ENCODE measurements at places on chromosomes 5 and 9. TPM values are rescaled to one million over a fixed set of nuclear protein-coding genes. Genes with fewer than 3 reads are reported as not detected.

The IFNA13 gene
- not detected for total RNA-seq

GRCh38 chr5:52065182-52065581 lies 681.9 kb downstream of the ISL1 start:
- no peak for DNase-seq

The C9orf152 gene
- total RNA-seq: 0.49 TPM

DNA sequence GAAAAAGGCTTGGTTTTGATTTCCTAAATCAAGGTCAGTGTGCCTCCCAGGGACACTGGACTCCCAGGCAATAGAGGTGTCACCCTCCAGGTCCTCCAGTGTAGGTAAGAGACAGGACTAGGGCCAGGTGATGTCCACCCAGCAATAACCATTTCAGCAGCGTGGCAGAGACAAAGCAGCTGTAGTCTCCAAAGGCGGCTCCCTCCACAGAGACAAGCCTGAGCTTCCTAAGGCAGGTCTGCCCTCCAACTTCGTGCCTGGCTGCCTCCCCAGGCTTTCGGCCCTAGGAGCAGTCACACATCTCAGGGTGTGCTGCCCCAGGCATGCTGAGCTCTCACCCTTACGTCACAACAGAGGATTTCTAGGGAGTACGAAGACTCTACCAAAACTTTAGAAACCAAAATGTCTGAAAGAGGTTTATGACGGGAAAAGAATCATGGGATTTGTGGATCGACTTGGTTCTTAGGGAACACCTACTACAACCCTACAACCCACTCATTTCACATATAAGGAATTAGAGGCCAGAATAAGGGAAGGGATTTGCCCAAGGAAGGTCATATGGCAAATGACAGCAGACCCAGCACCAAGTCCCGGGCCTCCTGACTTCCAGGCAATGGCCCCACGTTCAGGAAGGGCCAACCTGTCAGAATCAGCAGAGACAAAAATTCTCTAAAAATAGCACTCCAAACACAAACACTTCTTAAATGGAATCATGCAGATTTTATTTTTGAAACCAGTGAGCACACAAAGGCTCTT lies 105.5 kb downstream of the KLHL3 start:
- no peak for DNase-seq

DNA sequence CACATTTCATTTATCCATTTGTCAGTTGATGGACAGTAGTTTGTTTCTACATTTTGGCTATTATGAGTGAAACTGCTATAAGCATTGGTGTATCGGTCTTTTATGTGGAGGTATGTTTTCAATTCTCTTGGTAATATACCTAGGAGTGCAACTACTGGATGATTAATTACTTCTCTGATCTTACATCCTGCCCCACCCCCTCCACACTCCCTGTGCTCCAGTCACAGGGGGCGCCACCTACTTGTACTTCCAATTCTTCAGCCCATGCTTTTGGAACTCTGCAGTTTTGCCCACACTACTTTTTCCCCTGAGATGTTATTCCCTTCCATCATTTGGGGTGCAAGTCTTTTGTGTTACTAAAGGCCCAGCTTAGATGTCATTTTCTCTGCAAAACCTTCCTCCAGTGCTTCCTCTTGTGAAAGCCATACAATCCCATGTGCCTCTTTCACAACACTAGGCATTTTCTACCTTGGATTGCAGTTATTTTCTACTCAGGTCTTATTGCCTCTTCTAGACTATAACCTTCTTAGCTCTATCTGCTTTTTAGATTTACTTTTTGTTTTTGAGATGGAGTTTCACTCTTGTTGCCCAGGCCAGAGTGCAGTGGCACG lies 42.1 kb downstream of the SEC61B start:
- DNase-seq: no peak

DNA sequence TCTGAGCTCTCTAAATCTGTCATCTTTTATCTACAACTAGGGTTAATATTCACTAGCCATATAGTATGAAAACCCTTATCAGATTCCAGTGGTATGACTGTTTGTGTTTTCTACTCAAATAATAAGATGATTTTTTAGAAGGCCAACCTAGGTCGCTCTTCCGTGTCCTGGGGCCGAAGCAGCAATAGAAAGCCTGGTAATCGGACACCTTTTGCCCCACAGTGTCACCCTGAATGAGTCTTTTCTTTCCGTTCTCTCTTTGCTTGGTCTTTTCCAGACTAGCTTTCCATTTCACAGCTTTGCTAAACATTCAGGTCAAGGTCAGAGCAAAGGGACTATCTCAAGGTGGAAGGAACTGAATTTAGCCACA lies 243.3 kb upstream of the ANKRD55 start:
- DNase-seq: peak; percentile 37

The OGN gene
- 11.5 TPM for total RNA-seq

The SLC34A3 gene
- total RNA-seq: not detected

DNA sequence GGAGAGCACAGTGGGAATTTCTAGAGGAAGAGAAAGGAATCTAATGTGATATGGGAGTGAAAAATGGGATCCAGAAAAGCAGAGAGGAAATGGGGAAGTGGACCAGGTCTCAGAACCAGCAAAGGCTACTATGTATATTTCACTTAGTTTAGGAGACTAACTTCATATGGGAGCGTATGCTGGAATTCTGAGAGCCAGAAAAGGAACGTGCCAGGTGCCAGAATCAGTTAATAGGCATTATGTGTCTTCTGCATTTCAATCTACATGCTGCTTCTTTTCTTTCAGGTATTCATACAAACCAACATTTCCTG lies 28.5 kb upstream of the IFNA14 start:
- no peak for DNase-seq

The SYNPO gene
- total RNA-seq: 16.7 TPM

- no peak for DNase-seq
Observed at GRCh38 chr5:150163547-150164059, 3.0 kb upstream of the CDX1 start.

DNA sequence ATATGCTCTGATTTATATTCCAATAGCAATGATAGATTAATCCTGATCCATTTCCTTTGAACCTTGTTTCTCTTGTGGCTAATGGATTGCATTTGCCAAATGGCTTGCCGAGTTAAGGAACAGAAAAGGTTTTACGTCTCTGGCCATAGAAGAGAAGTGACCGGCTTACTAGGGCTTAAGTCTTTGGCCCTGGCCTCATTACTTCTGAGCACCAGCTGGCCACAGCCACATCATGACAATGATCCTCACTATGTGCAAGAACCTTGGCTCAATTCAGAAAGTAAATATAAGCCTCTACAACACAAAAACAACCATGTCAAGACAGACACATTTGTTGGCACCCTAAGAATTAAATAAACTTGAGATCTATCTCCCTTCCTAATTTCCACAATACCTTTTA lies 46.1 kb downstream of the ZNF608 start:
- no peak for DNase-seq

DNA sequence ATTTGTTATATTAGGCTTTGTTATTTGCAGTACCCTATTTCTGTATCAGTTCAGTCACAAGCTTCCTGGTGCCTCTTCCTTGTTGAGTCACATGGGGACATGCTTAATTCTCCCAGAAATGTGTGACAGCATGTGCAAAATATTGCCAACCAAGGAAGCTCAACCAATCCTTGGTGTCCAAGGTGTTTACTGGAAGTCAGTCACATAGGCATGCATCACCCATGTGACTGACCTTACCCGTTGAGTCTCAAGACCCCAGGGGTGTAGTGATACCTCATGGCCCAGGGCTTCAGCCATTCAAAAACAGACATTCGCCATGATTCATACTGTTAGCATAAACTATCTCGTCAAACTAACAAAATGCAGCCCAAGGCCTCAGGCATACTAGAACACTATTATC lies 9.3 kb upstream of the ANKDD1B start:
- no peak for DNase-seq

The TMEFF1 gene
- not detected for total RNA-seq

GRCh38 chr5:143977891-143978461 lies 166.0 kb downstream of the HMHB1 start:
- DNase-seq: no peak

DNA sequence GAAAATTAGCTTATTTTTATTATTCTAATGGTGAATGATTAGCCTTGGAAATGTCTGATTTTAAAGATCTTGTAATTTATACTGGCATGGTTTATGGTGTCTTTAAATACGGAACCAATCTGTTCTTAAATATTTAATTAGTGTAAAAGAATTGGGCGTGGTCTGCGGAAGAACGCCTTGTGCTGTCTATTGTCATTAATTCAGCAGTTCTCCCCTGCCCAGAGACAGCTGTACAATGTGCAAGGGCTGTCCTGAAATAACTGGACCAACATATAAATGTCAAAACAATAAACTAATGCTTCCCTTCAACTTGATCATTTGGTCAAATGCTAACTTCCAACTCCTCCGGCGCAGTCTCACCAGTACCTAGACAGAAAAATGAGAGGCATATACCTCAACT lies 124.3 kb downstream of the CCDC192 start:
- no peak for DNase-seq

DNA sequence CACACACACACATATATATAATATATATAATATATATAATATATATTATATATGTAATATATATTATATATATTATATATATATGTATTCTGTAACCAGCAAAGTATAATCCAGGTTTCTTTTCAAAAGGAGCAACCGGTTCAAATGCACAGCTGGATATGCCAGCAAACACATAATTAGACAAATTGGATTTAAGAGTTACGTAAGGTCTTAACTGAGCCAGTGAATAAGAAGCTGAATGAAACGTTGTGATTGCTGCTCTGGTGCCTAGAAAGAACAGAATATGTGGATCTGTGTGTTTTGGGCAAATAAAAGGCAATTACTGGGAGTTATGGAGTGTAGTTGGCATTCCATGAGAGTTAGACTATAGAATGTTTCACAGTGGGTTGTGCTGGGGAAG lies 178.1 kb downstream of the SLF1 start:
- no peak for DNase-seq

All from vagina (tissue), 2 donors.